Posterior cingulate gyrus (tissue), 11 donors: ENCODE measurements at places on chromosomes 4 and X.

GRCh38 chrX:14676431-14676830 is 147.1 kb downstream of the GLRA2 start:
- DNase-seq = no peak

DNA sequence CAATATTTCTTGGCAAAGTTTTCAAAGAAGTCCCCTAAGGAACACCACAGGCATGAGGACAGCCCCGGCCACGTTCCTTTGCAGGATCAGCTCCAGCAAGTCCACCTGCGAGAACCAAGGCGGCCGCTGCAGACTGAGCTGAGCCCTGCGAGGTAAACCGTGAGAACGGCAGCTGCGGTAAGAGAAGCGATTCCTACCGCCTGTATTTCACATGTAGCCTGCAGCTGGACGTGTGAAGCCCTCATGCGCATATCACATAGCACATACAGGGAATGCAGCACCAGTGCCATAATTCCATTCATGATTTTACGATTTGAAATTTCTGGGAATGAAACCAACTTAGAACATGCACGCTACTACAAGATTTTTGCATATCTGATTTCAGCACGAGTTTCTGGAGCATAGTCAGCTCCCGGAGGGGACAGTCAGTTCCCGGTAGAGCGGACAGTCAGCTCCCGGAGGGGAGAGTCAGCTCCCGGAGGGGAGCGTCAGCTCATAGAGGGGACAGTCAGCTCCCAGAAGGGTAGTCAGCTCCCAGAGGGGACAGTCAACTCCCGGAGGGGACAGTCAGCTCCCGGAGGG is 41.7 kb downstream of the FGFRL1 start:
- peak; percentile 7 for DNase-seq

GRCh38 chr4:185304944-185305690 is 90.6 kb downstream of the LRP2BP start:
- DNase-seq = no peak

- no peak for DNase-seq
Observed at GRCh38 chrX:155889328-155889727, 8.2 kb downstream of the VAMP7 start.

- DNase-seq = no peak
Observed at GRCh38 chr4:164109503-164109902, 615.0 kb downstream of the TMA16 start.

DNA sequence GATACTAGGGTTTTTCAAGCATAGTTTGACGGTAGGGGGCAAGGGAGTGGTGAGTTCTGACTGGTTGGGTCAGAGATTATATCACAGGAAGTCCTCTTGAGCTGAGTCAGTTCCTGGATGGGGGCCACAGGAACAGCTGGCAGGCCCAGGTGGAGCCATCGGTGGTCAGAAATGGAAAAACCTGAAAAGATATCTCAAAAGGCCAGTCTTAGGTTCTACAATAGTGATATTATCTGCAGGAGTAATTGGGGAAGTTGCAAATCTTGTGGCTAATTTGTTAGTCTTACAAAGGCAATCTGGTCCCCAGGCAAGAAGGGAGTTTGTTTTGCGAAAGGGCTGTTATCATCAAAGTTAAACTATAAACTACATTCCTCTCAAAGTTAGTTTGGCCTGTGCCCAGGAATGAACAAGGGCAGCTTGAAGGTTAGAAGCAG is 159.3 kb downstream of the PTCHD1 start:
- no peak for DNase-seq

DNA sequence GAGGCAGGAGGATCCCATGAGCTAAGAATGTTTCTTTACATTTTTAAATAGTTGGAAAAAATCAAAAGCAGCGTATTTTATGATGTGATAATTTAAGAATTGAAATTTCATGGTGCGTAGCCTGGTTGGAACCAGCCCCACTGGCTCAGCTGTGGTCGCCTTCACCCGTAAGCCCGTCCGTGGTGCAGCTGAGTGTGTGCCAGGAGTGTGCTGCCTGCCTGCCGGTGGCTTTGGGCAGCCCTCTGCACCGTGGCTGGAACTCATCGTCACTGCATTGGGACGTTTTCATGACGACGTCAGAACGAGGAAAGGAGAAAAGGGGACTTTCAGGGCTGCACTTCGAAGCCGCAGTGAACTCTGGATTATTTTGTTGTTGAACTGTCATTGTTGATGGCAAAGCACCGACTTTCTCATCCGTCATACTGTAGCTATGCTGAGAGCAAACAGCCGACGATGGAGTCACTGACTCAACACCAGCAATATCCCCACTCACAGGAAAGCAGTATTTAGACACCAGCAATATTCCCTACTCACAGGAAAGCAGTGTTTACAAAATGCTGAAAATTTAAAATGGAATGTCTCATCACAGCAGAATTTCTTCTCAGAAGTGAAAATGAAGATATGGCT is 35.1 kb downstream of the PCGF3 start:
- DNase-seq = no peak

DNA sequence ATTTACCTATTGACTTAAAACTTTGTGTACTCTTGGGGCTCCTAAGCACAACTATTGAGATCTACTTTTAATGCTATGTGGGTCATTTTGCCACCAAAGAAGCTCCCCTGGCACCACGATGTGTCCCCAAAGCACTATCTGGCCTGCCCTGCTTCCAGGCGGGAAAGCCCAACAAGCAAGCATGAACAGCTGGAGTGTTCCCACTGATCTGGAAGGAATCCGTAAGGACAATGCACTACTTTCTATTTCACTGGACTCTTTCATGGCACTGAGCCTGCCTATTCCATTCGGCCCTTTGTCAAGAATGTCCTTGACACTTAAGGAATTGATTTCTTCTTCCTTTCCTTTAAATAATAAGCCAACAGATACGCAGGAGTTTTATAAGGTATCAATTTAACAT is 38.8 kb downstream of the GRIA3 start:
- no peak for DNase-seq

GRCh38 chr4:108166441-108167315 is 2.1 kb downstream of the LEF1 start:
- no peak for DNase-seq

GRCh38 chr4:70298051-70298450 is 36.7 kb upstream of the CABS1 start:
- no peak for DNase-seq

GRCh38 chr4:81874661-81875515 is 403.2 kb upstream of the RASGEF1B start:
- no peak for DNase-seq

DNA sequence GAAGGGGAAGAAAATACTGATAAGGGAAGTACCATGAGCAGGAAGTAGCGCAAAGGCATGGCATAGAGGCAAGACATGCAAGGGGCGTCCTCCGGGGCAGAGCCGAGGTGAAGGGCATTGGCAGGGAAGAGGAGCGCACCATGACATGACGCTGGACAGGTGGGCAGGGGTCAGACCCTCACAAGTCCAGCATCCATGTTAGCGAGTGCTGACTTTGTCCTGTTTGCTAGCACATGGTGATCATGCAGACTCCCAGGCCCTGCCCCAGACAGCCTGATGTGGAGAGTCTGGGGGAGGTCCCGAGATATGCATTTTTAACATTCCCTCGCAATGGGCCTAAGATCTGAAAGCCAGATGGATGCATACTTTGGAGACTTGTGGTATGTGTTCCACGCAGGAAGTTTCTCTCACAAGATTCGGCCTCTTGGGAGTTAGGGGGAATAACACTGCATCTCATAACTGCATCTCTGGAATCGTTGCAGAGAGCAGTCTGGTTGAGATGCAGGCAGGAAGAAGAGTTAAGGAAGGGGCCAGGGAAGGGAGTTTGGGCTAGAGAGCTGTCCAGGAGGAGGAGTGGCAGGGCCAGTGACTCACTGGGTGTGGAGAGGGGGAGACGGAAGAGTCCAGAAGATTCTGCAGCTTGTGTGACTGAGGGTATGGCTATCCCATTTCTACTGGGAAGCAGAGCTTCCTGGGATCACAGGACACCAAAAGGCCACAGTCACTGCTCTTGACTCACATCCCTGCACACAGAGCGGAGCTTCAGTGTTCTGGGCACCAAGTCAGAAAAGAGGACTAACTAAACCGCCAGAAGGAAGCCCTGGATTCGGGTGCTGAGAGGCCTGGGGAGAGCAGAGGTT is 59.7 kb downstream of the FAM184B start:
- no peak for DNase-seq

DNA sequence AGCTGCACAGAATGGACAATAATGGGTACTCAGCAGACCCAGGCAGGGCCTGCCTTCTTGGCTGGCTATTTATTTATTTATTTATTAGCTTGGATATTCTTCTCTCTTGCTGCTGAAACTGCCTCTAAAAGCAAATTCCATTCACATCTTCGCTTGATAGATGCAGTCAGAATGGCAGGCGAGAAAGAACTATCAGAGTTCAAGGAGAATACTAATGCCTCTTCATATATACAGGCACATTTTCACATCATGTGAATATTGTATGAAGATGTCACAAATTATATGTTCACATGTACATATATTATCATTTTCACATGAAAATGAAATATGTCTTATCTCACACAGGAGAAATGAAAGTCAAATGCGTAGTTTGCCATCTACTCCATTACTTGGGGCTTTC is 479.7 kb upstream of the ATOH1 start:
- DNase-seq = no peak

DNA sequence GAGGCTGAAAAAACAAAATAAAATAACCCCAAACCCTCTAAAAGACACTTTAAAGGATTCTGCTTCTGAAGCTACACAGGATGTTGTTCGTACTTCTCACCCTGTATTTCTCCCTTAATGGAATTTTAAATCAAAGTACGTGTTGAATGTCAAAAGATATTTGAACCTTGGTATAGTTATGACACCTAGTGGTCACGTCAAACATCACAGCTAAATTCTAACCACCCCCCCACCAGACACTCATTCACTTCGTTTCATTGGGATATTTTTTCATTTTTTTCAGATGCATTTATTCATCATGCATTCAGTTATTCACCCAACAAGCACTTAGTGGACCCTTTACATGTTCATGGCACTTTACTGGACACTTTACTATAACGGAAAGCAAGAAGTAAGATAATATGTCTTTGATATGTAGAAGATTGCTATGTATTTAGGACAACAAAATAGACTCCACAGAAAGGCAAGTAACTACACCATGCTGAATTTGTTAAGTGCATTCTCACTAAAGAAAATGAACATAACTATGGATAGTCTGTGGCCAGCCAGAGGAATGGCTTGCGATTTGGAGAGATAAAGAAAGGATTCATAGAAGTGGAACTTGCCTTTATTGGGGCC is 62.5 kb upstream of the GPR174 start:
- no peak for DNase-seq

DNA sequence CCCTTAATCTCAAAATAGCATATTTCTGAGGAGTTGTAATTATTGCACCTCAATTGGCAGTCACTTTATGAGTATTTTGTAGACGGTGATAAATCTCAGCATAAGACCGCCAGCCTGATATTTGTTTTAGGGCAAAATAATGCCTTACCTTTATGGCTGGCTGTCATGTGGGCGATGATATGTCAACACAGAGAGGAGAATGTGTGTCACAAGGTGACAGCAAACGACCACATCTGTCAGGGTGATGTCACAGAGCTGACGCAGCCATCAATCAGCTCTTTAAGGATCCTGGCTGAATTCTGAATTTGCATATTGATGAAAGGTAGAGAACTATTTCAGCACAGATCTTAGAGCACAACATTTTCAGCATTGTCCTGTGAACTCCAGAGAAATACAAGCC is 209.7 kb downstream of the CEP135 start:
- no peak for DNase-seq

DNA sequence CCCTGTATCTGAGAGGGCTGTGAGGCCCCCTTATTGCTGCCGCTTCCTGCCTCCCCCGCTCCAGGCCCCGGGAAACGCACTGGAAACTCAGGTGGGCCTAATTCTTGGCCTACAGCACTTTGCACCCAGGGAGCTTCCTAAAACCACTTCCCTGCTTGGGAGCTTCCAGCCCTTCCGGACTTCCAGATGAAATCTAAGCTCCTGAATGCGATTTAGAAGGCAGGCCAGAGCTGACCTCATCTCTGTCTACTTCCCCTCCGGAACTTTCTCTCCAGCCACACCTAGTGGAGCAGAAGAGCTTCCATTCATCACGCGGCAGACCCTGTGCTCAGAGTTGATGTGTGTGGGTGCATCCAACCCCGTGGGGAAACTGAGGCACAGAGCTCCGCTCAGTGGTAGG is 84.2 kb downstream of the SORCS2 start:
- DNase-seq = no peak

DNA sequence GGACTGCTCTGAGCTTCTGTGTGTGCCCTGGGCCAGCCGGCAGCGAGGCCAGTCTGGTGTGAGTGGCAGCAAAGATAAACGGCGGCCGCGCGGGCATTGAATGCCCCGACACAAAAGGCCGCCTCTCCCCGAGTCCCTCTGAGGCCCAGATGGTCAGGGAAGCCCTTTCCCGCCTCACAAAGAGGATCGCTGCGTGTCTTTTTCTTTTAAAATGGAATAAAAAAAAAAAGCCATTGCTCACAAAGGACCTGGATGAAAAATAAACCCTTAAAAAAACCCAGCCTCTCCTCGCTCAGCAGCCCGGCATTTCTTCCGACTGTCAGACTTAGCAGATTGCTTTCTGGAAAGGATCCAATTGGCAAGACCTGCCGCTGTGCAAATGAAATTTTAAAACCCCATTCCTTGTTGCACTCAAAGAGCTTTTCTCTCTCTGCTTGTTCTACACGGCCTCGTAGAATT is 578.7 kb downstream of the BCOR start:
- DNase-seq = peak; percentile 8

GRCh38 chr4:66571145-66571695 is 900.9 kb upstream of the EPHA5 start:
- DNase-seq = no peak

DNA sequence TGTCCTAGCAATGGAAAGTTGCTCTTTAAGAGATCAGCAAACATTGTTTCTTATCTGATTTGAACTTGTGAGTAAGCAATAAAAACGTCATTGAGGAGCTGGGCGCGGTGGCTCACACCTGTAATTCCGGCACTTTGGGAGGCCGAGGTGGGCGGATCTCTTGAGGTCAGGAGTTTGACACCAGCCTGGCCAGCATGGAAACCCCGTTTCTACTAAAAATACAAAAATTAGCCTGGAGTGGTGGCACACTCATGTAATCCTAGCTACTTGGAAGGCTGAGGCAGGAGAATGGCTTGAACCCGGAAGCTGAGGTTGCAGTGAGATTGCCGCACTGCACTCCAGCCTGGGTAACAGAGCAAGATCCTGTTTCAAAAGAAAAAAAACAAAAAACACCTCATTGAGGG is 11.2 kb upstream of the PLAC8 start:
- no peak for DNase-seq

- DNase-seq = no peak
Observed at GRCh38 chrX:97045470-97045869, 161.8 kb downstream of the RPA4 start.

DNA sequence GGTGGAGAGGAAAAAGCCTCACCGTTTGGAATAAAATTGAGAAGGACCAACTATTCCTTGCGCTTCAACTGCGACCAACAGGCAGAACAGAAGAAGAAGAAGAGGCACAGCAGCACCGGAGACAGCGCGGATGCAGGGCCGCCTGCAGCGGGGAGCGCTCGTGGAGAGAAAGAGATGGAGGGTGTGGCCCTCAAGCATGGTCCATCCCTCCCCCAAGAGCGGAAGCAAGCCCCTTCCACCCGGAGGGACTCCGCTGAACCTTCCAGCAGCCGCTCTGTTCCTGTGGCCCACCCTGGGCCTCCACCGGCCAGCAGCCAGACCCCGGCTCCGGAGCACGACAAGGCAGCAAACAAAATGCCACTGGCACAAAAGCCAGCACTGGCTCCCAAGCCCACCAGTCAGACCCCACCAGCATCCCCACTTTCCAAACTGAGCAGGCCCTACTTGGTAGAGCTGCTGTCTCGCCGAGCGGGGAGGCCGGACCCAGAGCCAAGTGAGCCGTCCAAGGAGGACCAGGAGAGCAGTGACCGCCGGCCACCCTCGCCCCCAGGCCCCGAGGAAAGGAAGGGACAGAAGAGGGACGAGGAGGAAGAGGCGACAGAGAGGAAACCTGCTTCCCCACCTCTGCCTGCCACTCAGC is 71.2 kb downstream of the AASDH start:
- peak; percentile 51 for DNase-seq
